ENCODE measurements at places on chromosomes 7 and 10. TPM values are rescaled to one million over a fixed set of nuclear protein-coding genes. Genes with fewer than 3 reads are reported as not detected.

The DNAH11 gene
- total RNA-seq: 0.06 TPM

The NRP1 gene
- total RNA-seq: 18.1 TPM

The VPS26A gene
- 20.1 TPM for total RNA-seq

The CNTNAP2 gene
- total RNA-seq: not detected

The BICC1 gene
- total RNA-seq: 91.3 TPM

The SLC39A12 gene
- not detected for total RNA-seq

The CPN1 gene
- not detected for total RNA-seq

The PILRA gene
- total RNA-seq: 0.41 TPM

The SFTPA1 gene
- total RNA-seq: not detected

The PLAC9 gene
- not detected for total RNA-seq

The NEBL gene
- total RNA-seq: 5.4 TPM

The UCN3 gene
- total RNA-seq: not detected

The CDC14C gene
- not detected for total RNA-seq

The PRKCQ gene
- 9.8 TPM for total RNA-seq

The ZNF425 gene
- 2.9 TPM for total RNA-seq

GRCh38 chr10:80201608-80202141, 3.7 kb downstream of the ANXA11 start:
- DNase-seq: no peak

- no peak for DNase-seq
Observed at GRCh38 chr7:38427279-38427955, 154.0 kb upstream of the TARP start.

- no peak for DNase-seq
Observed at GRCh38 chr10:94725871-94726270, 36.6 kb upstream of the CYP2C19 start.

GRCh38 chr7:44858161-44858560, 10.3 kb upstream of the H2AZ2 start:
- DNase-seq: no peak

DNA sequence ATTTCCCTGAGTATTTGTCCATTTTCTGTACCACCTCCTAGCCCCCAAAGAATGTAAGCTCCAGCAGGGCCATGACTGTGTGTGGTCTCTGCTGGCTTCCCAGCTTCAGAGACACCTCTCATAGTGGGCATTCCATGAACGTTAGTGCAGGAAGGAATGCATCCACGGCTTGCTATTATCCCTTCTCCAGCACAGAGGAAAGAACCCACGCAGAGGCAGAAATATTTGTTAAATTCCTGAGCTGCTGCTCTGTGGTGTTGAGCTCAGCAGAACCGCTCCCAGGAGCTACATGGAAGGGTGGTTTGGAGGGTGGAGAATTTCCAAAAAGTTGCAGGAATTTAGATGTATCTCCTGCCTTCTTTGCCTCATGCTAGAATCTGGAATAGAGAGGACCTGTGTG, 275.2 kb downstream of the POU6F2 start:
- no peak for DNase-seq

GRCh38 chr10:47243791-47244190, 56.2 kb upstream of the GDF10 start:
- DNase-seq: no peak

- DNase-seq: no peak
Observed at GRCh38 chr10:131033166-131034085, 278.1 kb downstream of the TCERG1L start.

DNA sequence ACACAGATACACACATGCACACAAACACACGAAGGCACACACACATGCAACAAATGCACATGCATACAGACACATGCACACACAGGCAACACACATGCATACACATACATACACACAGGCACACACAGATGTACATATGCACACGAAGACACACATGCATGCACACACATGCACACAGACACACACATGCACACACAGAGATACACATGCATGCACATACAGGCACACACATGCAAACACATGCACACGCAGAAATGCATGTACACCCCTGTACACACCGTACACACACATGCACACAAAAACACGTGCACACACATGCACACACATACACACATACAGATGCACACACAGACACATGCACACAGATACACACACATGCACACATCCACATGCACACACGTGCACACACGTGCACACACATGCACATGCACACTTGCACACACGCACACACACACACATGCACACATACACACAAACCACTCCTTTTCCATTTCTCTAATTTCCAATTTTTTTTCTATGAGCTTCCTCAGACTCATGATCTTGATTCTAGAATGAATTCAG, 63.3 kb upstream of the CCZ1B start:
- DNase-seq: no peak

- no peak for DNase-seq
Observed at GRCh38 chr7:157463245-157463644, 126.4 kb downstream of the DNAJB6 start.

GRCh38 chr7:122046402-122046801, 97.6 kb downstream of the AASS start:
- DNase-seq: no peak

DNA sequence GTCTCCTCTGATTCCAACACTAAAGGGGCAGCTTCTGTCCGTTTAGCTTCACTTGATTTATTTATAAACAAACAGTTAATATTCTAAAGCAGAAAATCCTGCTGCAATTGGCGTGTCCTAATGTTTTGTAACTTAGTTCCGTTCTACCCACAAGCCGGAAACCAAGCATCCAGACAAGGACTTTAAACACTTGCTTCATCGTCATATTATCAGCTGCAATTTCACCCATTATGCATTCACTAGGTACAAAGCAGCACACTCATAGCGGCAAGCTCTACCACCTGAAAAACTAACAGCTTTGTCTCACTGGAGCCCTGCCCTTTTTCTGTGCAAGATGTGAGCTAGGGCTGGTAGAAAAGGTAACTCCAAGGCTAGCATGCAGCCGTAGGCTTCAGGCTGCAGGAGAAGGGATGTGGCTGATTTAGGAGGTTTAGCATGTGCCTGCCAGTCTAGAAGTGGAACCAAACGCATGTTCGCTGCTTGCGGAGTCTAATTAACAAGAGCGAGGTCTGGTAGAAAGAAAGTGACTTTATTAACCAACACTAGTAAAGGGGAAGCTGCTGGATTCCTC, 43.7 kb upstream of the BPGM start:
- DNase-seq: no peak

- no peak for DNase-seq
Observed at GRCh38 chr7:100556541-100556940, 17.2 kb downstream of the SAP25 start.

- no peak for DNase-seq
Observed at GRCh38 chr7:96330193-96330592, 8.3 kb upstream of the SLC25A13 start.

DNA sequence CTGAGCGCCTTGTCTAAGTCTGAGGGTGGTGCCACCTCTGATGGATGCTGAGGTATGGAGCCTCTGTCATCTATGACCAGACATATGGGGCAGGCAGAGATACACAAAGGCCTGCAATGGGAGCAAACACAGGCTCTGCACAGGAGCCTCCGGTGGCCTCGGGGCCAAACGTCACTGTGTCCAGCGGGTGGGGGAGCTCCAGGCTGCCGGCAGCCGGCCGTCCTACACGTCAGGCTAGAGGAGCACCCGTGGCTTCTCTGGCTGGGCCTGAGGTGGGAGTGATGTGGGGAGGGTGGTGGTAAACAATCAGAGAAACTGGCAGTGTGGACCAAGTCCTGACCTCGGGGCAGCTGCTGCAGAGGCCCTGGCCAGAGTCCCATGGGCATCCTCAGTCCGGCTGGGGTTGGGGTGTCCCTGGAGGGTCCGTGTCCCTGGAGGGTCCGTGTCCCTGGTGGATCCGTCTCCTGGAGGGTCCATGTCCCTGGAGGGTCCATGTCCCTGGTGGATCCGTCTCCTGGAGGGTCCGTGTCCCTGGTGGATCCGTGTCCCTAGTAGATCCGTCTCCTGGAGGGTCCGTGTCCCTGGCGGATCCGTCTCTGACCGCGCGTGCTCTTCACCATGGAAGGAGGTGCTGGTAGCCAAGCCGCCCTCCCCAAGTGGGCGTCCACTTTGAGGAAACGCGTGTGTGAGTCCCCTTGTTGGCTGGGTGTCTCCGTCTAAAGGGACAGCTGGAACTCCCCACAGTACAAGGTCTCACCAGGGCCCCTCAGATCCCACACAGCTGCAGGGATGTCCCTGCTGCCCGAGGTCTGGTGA, 24.2 kb upstream of the FAM20C start:
- DNase-seq: no peak

- no peak for DNase-seq
Observed at GRCh38 chr7:117110480-117111315, 157.4 kb downstream of the ST7 start.

DNA sequence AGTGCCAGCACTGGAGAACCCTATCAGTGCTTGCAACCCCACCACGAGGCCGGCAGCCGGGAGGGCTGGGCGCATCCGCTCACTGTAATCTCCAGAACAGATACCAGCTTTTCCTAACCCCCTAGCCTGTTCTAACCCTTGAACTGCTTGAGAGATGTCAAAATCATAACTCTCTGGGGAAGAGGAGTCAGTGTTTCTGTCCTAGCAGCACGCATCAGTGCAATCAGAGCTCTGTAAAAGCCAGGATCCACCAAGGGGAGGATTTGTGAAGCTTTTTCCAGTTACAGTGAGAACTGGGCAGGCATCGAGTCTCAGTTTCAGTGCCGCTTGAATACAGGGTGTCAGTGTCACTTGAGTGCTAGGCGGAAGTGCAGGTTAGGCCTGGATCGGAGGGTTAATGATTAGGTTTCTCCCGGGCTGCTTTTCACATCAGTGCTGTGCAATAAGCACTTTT, 104.5 kb upstream of the INSYN2A start:
- no peak for DNase-seq

- no peak for DNase-seq
Observed at GRCh38 chr7:156003220-156004162, 191.2 kb upstream of the SHH start.

- no peak for DNase-seq
Observed at GRCh38 chr10:30390207-30390606, 41.1 kb upstream of the MTPAP start.

- no peak for DNase-seq
Observed at GRCh38 chr7:1663857-1664651, 6.0 kb upstream of the ELFN1 start.

GRCh38 chr10:129949891-129950291, 14.2 kb downstream of the EBF3 start:
- no peak for DNase-seq

DNA sequence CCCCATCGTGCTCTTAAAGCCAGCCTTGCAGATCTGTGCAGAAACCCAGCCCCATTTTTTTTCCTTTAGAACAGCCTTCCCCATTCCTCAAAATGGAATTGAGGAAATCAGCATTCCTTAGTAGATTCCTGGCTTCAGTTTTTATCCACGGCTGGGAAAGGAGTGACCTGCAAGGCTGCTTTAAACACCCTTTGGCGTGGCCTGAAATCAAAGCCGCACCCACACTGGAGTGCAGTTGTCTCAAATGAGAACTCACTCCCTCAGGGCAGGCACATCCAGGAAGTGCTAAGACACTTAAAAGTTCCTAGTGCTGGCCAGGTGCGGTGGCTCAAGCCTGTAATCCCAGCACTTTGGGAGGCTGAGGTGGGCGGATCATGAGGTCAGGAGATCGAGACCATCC, 34.8 kb downstream of the HTR5A start:
- no peak for DNase-seq

GRCh38 chr7:44574287-44574872, 672 bp upstream of the DDX56 start:
- DNase-seq: no peak

DNA sequence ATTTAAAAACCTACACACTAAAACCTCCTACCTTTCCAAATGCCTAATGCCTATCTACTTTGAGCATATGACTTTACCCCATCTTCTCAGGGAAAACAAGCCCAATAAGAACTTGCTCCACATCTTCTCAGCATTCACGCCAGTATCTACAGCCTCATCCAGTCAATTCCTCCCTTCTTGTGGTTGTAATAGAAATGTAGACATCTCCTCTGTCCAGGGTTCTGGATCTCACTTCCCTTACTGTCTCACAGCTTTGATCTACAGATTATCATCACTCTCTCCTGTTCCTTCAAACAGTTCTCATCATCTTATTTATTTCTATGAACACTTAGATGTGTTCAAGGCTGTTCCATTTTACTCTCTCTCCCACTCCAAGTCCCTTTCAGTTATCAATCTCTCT, 70.4 kb upstream of the NOBOX start:
- DNase-seq: no peak

DNA sequence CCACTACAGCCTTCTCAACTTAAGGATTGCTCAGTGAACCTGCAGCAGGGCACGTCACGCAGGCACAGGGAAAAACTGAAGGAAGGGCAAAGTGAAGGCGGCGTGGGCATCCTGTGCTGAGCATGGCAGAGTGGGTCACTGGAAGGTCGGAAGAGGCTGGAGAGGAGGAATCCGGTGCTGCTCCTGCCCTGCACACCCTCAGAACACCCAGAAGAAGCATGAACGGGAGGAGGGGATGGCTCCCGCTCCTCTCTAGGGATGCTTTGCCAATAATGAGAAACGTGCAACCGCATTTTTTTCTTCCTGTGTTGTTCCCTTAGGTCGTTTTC, 175.1 kb downstream of the TNS3 start:
- no peak for DNase-seq

DNA sequence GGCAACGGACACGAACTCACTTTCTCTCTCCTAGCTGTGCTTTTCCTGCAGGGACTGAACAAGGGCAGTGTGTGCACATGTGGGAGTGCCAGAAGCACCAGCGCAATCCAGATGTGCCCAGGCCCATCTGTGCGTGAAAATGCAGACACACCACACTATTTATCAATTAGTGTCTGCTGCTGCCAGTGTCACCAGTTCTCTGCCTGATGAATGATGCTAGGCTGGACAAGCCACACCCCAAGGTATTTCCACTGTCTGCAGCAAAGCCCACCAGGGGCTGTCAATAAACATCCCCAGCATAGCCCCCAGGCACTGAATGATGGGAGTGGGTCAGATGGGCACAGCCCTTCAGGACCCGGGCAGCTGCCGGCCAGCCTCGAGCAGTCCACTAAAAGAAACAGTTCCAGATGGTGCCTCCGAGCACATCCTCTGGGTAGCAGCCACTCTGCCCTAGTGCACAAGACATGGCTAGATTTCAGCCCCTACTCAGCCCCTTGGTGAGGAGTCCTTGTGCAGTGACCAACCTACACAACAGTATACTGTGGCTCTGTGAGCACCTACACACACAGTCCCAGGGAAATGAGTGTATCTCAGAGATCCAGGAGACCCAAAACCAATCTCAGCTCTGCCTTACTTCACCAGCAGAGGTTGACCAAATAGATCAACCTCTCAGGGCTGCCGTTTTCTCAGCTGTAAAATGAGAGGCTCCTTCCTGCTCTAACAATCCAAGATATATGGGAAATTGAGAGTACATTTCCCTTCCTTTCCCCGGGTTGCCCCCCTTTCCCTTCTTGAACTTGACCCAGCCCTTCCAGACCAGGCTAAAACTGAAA, 314.7 kb downstream of the PLXNA4 start:
- DNase-seq: no peak

DNA sequence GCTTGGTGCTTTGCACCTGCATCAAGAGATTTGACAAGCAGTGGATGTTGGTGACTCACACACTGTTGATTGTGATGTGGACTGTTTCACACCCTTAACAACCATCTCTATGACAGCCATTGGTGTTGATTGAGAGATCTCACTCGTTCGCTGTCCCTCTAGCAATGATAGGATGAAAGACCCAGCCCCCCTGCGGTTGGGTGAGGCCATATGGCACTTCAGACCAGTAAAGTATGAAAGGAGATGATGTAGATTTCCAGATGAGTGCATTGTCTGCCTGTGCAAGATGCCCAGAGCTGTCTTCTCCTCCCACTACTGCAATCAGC, 138.7 kb upstream of the PRR15 start:
- DNase-seq: no peak
